ENCODE measurements at places on chromosomes 4 and X.

DNA sequence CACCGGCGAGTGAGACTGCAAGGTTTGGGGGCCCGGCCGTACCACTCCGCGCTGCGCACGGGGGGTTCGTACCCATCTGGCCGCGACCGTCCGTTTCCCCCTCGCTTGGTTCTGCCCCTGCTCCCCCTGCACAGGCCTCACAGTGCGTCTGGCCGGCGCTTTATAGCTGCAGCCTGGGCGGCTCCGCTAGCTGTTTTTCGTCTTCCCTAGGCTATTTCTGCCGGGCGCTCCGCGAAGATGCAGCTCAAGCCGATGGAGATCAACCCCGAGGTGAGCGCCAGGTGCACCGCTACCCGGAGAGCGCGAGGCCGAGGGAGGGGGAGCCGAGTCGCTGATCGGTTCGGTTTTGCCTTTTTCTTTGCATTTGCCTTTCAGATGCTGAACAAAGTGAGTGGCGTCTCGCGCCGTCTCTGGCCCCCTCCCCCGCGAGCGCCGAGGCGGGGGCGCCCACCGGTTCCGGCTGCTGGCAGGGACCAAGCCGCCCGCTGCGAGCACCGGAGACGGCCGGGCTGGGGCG is at the start of gene UCHL1:
UCHL1 (plus strand) TSS at position 189 of the 517 bp plus-strand sequence; CDS start at position 238, 49 bp downstream.
- peak; percentile 11 for DNase-seq

DNA sequence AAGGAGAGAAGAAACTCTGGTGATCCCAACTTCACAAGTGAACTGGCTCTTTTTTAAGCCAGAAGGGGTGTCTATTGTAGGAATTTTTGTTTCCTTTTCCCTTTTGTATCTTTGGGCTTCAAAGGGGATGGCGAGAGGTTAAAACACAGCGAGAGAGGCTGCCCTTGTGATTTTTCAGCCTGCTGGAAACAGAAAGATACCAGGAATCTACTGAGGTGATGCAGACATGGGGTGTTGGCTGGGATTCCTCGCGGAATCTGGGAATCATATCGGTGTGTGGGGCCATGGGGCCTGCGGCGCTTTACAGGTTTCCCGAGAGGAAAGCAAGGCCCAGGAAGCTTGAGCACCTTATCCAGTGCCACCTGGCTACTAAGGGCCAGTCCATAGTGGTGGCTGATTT is 99.4 kb upstream of the STX18 start:
- no peak for DNase-seq

DNA sequence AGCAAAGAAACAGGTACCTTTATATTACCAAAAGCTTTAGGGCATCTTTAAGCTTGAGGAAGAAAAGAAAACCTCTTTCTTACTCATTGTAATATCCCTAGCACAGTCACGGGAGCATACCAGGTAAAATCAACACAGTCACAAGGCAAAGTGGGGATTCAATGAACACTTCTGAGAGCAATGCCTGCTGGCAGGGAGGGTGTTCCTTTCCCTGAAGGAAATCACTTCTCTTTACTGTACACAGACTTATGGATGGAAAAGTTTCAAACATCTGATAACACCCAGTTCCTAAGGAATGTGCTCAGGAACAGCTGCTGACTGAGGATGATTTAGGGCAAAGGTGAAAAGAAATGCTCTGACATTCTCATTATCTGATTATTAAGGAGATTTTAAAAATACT is 94.8 kb downstream of the MAML3 start:
- DNase-seq, result peak; percentile 82

- no peak for DNase-seq
These were observed 557 bp upstream of the FAM53A start for GRCh38 chr4:1684506-1685234.

DNA sequence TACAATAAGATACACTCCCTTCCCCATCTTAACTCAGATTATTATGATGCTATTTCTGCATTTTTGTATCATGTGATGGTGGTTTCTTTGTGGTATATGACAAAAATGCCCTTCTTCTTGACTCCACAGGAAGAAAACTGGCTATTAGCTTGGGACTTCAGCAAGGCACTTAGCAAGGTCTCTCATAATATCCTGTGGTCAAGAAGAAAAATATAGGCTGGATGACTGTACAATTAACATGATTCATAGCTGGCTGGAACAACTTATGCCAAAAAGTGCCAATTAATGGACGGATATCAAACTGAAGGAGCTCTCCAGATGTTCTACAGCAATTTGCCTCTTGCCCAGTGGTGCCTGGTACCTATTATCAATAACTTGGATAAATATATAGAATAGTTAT is 2.3 kb upstream of the MID1IP1 start:
- DNase-seq, result no peak

GRCh38 chr4:149498246-149498645 is 317.4 kb downstream of the IQCM start:
- DNase-seq, result no peak

DNA sequence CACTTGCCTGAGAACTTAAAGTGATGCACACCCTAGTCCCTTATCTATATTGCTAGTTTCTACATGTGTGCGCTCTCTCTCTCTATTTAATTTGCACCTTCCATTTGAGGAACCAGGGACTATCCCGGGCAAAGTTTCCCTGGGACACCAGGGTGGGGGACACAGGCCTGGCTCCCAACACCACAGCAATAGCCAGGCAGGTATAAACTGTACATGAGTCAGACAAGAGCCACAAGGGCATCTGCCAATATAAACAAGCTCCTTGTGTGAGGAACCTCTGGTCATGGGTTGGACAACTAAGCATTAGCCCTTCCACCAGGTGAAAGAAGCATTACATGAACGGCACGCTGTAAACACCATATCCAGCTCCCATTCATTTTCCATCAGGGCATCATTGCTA is 455.5 kb downstream of the STIM2 start:
- DNase-seq, result no peak

DNA sequence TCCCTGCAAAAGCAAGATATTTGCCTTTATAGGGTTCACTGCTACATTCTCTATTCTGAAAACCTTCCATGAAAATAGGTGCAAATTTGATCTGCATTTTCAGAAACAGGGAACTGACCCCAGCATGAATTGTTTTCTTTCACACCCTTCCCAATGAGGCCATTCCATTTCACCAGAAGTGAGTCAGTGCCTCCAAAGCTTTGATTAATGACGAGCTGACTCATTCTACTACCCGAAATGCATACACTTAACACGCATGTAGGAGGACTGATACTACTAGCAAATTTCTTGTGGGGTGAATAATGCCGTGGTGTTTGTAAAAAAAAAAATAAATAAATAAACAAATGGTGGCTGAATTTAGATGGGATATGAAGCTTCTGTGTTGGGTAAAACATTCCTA is 146.9 kb upstream of the FGF13 start:
- DNase-seq, result no peak

GRCh38 chrX:41666251-41666650 is 22.5 kb upstream of the GPR34 start:
- DNase-seq, result no peak

DNA sequence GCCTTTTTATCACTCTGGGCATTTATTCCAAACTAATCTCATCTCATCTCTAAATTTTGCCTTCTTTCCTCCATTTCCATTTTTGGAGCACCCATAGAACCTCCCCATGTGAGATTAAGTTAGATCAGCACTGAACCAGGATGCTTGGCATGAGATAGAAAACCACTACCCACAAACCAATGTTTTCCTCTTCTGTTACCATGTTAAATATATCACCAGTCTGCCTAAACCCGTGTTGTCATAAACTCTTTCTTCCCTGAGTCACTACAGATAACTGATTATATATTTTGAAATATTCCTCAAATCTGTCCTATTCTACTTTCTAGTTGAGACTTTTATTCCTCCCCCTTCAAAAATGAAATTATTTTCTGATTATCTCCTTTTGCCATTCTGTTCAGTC is 37.6 kb downstream of the GABRB1 start:
- no peak for DNase-seq

DNA sequence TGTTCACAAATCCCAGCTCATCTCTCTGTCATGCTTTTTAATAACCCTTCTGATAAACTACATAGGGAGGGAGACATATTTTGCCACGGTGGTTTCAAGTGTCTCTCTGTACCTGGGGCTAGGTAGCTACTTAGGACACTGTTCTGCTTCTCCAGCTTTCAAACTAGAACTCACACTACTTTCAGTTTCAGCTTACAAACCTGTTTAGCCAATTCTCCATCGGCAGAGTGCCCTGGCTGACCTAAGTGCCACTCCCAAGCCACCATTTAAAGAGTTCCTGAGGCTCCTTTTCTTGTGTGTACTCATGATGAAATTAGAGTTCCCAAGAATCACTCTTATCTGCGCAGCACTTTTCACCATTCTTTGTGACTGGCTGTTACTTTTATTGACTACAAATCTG is 899.2 kb downstream of the FAT4 start:
- DNase-seq, result peak; percentile 7

GRCh38 chrX:39157796-39158195 is 356.5 kb downstream of the MID1IP1 start:
- DNase-seq, result no peak

DNA sequence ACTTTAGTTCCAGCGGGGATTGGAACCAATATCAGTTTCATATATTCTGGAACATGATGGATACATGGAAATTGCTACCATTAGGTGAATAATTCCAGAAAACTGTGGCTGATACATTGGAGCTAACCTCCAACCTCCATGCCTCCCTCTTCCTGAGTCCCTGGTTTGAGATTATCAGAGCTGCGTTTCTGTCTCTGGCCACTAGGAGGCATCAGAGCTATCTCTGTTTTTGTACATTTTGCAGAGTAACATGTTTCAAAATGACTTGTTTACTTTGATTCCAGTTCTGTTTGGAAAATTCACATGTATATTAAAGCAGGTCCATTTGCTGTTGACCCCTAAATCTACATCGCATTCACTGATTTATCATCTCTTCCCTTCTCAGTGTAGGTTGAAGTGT is 2.4 kb upstream of the RAB40AL start:
- DNase-seq, result peak; percentile 85

DNA sequence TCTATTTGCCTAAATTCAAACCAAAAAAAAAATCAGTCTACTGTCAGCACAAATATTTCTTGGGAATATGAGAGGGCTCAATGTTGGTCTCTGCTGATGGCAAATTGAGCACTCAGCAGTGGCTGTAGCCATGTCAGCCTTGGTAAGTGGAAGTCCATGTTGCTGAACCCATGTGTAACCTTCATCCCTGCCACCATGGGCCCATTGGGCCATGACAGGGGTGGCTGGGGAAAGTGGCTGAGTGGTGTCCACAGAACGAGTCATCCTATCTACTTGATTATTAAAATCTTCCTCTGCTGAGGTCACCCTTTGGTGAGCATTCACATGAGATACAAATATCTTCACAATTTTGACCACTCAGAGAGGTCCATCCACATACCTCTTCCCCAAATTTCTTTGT is 56.8 kb upstream of the FAM9B start:
- no peak for DNase-seq

GRCh38 chr4:107519053-107519452 is 201.0 kb downstream of the PAPSS1 start:
- DNase-seq, result no peak

DNA sequence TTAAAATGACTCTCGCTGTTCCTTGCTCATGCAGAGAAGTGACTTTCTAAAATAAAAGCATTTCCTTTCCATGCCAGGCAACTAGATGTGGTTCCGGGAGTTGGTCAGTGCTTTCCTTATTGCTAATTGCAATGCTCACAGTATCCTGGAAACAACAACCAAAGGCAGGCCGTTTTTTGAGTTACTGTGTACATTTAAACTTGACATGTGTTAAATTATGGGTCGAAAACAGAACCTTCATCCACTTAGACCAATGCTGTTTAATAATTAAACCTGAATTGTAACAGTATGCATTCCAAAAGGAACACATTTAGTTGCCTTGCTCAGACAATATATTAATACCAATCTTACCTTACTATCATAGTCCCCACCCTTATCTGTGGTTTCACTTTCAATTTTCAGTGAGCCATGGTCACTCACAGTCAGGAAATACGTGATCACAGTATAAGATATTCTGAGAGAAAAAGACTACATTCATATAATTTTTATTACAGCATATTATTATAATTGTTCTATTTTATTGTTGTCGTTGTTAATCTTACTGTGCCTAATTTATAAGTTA is 102.6 kb downstream of the HS6ST2 start:
- DNase-seq, result no peak

DNA sequence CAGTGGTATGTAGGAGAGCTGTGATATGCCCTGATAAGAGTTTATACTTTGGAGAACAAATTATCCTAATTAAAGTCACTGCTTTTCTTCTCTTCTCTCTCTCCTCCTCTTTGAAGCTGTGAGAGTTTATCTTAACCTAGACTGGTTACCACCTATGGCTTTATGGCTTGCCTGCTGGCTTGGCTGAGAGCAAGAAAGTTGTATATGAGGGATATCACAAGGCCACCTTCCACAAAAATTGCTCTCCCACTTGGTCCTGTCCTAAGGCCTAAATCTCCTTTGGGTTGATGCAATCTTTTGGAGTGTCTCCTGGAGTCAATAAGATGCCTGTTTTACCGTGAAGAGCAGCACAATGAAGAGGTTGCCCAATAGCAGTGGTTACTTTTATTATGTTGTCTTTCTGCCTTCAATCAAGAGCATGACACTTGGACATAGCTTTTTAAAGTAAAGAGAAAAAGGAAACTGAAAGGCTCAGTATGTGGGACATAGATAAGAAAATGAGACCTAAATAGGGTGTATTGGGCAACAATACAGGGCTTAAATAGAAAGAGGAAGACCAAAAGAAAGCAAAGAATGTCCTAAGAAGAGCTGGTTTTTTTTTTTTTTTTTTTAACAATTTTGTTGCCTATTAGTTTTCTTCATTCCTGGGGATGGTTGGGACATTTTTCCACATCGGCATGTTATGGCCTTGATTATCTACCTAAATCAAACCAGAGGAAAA is 9.2 kb downstream of the GUCY1A1 start:
- DNase-seq, result no peak

- no peak for DNase-seq
These were observed 1.1 kb downstream of the MECP2 start for GRCh38 chrX:154096140-154097002.

DNA sequence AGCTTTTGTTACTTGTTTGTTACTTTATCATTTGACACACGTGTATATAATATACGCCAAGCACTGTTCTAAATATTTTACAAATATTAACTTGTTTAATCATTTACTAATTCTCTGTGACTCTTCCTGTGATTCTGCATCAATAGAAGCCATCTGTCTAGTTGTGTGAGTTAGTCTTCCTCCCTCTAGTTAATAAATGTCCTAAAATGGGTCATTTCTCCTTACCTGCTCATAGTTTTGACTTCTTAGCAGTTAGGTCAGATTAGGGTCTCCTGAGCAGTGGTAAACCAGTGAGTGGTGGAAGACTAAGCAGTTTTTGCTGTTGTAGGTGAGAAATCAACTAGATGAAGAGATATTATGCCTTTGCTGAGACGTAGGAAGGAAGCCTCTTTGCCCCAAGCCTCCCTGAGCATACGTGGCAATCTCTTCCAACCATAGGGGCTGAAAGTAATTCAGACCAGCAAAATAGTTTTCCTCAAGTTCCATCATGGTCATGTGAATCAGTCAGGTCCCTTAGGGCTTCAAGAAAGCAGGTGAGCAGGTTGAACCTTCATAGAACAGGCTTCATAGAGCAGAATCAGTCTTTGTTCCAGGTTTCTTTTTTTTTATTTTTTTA is 38.7 kb upstream of the THOC2 start:
- peak; percentile 51 for DNase-seq

DNA sequence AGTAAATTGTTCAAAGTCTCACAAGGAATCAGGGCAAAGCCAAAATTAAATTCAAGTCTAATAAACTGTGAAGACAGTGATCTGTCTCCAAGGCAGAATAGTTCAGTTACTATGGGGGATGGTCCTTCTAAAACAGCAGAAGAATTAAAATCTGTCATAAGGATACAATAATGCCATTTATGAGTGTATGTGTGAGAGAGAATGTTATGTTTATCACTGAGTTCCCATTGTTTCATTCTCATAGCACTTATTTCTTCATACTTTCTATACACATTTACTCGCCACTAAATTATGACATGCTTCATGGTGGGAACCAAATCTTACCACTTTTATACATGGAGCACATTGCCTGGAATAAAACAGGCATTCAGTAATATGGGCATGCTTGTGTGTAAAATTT is 102.5 kb downstream of the AMMECR1 start:
- DNase-seq, result no peak

All from trophoblast cell (in vitro differentiated cells and primary cell).